ENCODE measurements at places on chromosomes 12 and 14.

DNA sequence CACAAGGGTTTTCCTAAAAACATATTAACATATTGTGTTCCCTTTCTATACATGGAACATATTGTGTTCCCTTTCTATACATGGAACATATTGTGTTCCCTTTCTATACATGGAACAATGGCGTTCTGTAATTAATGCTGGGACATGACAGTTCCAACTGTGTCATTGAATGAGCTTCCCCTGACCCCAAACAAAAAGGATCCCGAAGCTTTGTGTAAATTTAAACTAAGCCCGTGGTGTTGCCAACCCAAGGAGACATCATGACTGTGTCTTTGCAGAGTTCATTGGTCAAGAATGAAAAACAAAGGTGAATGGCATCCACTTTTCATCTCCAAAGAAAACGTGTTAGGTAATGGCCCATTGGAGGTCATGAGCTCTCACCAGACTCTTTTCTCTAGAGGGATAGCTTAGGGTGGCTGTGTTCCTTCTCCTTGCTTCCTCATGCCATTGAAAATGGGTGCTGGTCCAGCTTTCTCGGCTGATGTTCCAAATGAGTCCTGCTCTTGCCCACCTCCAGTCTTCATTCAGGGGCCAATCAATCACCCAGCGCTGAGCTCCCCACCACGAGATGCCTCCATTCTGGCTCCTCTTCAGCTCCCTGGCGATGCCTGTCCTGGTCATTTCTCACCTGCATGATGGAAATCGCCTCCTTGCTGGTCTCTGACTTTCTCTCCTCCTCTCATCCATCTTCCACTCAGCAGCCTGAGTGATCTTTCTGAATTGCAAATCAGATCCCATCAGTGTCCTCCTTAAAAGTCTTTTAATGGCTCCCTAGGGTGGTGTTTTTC is 156.1 kb downstream of the VRK1 start:
- no peak for DNase-seq

- DNase-seq, result no peak
Measured at GRCh38 chr12:25904442-25904841, 54.0 kb upstream of the RASSF8 start.

DNA sequence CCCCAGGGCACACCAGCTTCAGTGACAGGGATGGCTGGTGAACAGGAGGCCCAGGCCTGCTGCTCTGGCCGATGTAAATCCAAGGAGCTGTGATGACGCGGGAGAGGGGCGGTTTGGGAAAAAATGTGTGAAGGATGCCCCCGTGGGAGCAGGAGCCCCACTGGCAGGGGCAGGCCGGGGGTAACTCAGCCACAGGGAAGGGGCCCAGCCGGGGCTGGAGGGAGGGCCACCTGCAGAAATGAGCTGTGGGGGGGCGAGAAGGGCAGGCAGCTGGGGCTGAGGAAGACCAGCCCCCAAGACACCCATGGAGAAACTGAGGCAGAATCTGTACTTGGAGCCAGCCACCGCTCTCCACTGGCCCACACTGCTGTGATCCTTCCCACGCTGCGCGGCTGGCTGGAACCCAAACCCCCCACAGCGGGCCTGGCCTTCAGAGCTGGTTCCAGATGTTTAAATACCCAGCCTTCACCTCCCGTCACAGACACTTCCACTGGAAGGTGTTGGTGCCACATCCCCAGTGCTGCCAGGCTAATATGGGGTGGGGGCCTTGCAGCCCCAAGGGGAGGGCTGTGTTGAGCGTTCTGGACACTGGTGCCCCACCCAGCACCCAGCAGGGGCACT is 28.5 kb upstream of the ANKRD9 start:
- no peak for DNase-seq

DNA sequence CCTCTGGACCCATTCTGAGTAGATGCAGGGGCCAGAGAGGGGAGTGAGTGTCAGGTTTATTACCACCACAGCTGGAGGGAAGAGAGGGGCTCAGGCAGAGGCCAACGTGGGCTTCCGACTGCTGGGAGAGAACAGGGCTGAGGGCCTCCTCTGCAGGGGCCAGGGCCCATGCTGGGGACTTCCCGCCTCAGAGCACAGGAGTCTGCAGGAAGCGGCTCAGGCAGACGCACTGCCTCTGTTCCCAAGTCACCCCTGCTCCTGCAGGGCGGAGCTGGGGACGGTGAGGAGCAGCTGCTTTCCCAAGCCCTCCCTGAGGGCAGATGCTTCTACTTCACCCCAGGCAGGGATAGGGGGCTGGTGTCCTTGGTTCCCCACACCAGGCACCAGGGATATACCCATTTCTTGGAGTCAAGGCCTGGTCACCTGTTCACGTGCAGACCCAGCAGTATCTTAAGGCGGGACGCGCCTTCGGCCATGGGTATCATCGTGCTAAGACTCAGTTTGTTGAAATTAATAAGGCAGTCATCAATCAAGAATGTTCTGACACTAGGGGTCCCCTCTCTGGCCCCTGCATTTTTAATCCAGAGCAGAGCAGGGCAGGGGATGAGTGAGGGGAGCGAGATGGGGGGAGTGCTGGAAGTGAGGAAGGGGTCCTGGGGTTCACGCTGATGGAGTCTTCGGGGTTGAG is 100.0 kb downstream of the PIWIL1 start:
- no peak for DNase-seq

- DNase-seq, result no peak
Measured at GRCh38 chr14:86961106-86961716, 1031.8 kb downstream of the GALC start.

- DNase-seq, result no peak
Measured at GRCh38 chr12:79560225-79560889, 130.4 kb downstream of the PAWR start.

DNA sequence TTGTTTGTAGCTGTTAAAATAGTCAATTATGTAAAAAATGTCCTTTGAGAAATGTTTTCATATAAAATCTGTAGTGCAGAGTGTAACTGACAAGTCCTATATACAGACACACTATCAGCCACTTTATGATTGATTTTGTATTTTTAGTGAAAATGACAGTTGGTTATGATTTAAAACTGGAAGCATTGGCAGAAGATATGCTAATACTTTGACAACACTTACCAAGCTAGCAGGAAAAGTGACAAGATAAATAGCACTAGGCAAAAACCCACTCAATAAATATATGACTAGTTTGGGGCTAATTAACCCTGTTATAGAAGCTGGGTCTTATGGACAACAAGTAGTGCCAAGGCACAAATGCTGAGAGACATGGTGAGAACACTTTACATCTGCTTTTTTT is 772.9 kb upstream of the NOVA1 start:
- DNase-seq, result no peak

GRCh38 chr14:89293314-89293916 is 123.6 kb downstream of the FOXN3 start:
- no peak for DNase-seq

- no peak for DNase-seq
Measured at GRCh38 chr14:28652782-28653181, 113.8 kb upstream of the FOXG1 start.

DNA sequence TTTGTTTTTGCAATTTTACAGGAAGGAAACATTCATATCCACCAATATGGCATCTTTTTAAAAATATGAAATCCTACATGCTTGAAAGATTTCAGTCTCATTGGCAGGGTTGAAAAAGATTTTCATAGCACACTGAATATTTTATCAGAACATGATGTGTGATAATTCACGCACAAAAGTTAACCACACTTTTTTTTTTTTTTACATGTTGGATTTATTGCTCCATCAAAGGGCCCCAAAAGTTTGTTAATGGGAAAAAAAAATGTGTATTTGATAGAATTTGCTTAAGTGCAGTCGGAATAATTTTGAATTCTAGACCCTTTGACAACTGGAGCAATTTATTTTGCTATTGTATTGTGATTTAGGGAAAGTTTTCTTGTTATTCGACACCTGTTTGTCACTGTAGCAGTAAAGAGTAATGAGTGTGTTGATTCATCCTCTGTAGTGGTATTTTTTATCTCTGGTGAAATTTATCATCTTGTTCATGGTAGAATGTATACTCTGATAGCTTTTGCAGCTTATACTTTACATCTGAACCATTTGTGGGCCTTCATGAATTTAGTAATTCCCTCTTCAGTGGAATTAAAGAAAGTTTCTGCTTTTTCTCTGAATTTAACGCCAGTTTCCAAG is 1.1 kb downstream of the EML1 start:
- DNase-seq, result no peak

DNA sequence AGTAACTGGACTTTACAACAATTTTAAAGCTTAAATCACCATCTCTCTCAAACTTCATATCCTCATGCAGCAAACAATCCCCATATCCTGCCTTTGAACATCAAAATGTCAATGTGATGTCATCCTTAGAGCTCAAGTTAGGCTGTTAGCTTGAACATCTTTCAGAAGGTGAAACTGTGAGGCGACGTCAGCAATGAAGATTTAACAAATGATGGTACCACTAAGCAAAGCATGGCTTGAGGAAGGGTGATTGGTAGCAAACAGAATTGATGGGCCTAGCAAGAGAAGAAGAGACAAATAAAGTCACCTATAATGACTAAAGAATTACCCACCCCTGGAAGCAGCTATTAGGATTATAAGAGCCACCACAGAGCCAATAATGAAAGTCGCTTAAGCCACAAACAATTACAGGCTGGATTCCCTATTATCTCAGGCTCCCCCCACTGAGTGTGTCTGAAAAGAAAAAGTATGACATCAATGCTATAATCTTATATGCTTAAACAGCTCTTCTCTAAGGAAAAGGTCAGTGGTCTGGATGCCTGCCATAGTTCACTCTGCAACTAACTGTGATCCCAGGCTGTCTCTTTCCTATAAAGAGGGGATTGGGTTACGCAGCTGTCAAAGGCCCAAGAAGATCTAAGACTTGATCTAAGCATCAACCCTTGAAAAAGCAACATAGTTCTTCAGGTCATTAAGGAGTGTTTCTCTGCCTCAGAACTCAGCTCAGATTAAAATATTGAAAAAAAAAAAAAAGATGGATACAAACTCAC is 18.1 kb downstream of the EGLN3 start:
- no peak for DNase-seq

- DNase-seq, result no peak
Measured at GRCh38 chr12:27361372-27361771, 28.7 kb downstream of the BMAL2 start.

DNA sequence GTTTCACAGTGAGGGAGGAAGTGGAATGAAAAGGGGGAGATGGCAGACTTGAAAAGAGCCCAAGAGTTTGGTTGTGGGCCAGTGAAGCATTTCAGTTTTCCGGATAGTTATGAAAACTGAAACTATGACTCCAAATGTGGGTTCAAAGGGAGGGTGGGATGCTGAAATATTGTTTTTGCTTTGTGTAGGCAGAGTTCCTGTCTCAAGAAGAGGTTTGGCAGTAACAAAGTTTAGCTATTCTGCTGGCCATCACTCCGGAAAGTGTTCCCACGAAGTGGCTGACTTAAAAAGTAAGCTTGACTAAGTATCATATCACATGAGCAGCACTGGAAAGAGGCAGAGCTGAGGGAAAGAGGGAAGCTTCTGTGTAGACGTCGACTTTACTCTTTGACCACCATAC is 85.2 kb downstream of the CAND1 start:
- DNase-seq, result no peak

DNA sequence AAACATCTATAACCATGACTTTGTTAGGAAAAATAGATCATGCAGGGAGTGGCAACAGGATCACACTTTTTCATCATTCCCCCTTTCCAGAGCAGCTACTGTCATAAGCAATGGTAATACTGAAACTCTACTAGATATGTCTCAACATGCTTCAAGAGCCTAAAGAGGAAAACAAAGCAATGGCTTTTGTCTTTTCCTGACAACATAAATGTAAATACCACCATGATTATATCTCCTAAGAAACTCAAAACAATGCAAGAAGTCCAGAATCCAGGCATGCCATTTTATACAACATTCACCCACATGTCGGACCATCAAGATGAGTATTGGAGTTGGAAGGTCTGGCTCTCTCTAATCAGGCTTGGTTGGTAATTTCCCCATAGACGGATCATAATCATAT is 78.7 kb downstream of the KIF21A start:
- DNase-seq, result no peak

DNA sequence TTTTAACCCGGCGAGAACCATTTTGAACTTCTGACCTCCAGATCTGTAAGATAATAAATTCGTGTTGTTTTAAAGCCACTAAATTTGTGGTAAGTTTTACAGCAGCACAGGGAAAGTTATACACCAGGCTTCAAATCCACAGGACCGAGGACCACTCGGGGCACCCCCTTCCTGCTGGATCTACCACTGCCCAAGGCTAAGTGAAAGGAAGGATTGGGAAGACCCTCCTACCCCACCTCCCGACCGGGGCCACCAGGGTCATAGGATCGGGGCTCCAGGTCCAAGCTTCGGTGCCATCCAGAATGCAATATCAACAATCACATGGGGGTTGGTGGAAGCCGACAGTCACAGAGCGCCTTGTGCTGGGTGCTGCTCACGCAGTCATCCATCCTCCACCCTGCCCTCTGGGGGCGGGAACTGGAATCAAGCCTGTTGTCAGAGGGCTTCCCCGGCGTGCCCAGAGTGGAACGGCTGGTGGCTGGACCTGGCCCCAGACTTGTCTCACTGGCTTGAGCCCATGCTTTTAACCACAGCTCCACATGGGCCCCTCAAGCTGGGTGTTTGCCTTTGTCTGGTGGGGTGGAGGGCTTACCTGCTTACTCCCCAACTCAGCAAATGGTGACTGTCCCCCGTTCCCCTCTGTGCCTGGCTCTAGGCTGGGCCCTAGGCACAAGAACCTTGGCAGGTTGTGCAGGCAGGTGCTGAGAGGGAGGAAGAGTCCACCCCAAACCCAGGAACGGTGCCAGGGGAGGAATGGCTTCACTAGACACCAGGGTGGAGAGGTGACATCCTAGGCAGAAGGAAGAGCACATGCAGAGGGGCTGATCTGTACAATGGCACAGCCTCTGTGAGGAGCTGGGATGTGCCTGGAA is 180.3 kb upstream of the RTL1 start:
- DNase-seq, result no peak

DNA sequence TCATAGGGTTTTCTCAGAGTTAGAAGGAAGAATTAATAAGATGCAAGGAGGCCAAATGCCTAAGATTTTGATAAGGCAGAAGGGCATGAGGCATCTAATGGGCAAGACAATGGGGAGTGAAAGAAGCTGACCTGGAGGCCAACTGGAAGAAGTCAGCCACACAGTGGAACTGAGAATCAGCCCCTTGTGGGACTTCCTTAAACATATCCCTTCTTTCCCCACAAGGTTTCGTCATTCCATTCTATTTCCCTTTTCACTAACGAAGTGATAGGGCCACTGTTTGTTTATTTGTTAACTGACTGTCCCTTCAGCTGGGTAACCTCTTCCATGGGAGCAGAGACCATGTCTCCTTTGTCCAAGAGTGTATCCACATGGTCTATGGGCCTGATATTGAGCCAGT is 86.2 kb downstream of the HELB start:
- DNase-seq, result no peak

DNA sequence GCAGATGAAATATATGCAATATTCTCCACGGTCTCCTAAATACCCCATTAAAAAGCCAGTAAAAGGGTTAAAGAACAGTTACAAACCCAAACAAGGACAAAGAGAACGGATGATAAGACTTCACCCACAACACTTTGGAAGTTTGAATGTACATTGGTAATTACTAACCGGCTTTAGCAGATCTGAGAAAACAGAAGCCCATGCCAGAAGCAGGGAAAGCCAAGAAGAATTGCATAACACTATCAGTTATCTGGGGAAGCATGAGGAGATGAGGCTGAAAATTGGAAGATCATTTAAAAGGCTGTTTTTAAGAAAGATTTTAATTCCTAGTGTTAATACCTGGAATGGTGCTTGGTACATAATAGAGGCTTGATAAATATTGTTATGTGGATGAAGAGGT is 55.6 kb upstream of the MYBPC1 start:
- DNase-seq, result no peak

Data from memory B cell (primary cell).